ENCODE measurements at places on chromosomes 2 and 18.

DNA sequence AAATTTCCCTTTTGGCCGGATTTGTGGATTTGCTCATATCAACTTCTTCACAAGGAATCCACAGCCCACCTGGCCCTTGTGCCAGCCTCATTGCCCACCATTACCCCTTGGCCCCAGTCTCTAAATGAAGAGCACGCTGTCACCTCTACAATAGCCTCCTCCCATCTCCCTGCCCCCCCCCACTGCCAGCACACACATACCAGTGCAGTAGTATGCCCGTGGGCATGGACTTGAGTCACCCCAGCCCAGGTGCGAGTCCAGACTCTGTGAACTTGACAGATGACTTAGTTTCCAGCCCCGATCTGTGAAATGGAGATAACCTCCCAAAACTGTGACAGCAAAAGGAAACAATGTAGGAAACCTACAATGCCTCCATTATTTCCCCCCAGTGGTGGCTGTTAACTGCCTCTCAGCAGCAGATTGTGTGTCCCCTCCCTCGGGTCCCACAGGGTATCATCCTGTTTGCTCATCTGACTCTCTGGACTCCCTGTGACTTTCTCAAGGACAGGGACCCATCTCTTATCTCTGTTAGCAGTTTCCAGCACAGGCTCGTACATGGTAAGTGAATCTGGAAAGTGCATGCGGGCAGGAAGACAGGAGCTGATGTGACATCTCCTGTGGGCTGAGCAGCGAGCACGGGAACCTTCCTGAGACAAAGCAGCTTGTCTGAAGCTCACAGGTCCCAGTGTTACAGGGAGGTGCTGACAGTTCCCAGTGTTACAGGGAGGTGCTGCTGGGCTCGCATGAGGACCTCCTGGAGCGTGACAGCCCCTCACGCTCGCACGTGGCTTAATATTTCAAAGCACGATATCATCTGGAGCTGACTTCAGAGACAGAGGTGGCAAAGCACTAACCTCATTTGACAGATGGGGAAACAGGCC is 4.2 kb upstream of the TMEM185B start:
- DNase-seq = no peak

DNA sequence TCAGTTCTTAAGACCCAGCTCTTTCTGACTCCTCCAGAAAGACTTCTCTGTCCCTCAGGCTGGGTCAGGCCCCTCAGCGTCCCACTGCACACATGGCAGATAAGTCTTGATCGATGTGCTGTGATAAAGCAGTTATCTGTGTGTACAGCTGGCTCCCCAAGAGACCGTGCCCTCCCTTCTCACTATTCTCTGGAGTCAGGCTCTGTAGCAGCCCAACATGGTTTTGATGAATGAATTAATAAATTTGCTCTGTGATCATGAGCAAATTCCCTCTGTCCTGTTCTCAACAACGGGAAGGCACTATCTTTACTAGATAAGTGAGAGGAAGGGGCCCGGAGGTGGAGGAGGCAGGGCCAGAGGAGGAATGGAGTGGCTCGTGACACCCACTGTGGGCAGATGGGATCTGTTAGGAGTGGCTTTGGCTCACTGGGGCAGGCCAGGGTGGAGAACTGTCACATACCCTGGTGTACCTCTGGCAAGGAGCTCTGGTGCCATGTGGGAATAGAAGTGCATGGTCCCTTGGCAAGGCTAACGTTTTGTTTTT is 48.3 kb downstream of the ZFP36L2 start:
- DNase-seq = no peak

DNA sequence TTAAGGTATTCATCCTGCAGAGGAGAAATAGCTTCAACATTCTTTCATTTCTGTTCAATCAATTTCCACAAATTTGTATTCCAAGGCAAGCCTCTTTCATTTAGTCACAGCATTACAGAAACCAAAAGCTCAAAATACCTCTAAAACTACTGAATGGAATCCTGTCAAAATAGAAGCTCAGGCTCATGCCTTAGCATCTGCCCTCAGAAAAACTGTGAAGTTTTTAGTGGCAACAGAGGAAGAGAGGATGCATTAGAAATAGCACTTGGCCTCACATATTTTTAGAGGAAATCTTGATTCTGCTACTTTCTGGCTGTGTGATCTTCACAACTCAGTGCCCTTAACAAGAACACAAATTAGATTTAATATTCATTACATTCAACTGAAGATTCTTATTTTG is 69.1 kb upstream of the GALNT13 start:
- DNase-seq = no peak

DNA sequence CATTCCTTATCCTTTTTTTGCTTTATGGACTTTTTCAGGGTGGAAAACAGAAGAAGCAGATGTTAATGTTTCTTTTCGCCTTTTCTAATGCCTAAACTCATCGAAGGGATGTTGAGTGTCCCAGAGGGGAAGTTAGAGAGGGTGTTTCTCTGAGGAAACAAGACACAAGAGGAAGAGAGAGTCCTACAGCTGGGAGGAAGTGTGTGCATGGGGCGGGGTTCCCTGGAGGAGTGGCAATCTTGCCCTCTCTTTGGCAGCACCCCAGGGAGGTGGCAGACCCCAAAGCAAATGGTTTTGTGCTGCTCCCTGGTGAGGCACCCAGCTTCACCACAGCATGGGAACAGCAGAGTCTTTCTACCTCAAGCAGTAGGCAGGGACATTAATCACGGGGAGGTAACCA is 377.6 kb downstream of the RND3 start:
- DNase-seq = no peak

DNA sequence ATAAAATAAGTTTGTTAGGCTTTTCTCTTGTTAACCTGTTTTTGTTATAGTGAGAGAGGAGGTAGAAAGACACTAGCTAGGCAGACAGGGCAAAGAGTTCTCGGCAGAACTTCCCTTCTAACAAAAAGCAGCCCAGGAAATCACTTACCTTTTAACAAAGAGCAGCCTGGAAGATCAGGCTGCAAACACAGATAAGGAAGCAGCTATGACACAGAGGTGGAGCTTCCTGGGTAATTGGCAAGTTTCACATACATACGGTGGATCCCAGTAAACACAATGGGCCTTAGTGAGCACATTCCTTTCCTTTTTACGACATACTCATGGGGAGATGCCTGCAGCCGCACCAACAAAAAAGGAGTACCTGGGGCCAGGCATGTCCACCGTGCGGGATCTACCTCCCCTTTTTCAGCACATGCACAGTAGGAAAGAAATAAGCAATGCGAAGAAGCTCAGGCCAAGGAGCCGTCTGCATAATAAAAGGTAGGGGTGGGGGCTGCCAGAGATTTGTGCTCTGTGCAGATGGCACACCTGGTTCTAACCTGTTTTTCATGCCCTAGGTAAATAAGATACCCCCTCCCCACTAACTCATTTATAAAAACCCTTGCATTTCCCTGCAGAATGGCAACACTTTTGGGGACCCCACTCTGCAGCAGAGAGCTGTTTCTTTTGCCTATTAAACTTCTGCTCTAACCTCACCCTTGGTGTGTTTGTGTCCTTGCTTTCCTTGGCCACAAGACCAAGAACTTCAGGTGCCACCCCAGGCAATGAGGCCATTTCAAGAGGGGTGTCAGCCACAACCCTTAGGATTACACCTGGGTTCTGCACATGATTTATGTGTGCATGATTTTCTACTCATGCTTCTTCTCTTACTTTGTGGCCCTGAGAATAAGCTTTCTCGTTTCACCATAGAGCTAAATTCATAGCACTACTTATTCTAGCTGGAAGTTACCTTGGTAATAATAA is 26.5 kb downstream of the MDH1 start:
- no peak for DNase-seq

DNA sequence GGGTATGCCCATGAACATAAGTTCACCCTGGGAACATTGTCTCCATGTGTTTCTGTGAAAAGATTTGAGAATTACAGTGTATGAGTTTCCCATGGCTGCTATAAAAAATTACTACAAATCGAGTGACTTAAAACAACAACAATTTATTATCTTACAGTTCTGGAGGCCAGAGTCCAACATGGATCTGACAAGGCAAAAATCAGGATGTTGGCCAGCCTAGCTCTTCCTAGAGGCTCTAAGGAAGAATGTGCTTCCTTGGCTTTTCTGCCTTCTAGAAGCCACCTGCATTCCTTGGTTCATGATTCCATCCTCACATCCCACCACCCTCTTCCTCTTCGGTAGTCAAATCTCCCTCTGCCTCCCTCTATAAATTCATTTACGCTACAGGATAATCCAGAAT is 38.6 kb downstream of the FAM124B start:
- no peak for DNase-seq

- DNase-seq = no peak
Observed at GRCh38 chr2:109637749-109638570, 23.8 kb downstream of the SOWAHC start.

GRCh38 chr2:151560289-151560688 is 150.6 kb downstream of the RIF1 start:
- no peak for DNase-seq

DNA sequence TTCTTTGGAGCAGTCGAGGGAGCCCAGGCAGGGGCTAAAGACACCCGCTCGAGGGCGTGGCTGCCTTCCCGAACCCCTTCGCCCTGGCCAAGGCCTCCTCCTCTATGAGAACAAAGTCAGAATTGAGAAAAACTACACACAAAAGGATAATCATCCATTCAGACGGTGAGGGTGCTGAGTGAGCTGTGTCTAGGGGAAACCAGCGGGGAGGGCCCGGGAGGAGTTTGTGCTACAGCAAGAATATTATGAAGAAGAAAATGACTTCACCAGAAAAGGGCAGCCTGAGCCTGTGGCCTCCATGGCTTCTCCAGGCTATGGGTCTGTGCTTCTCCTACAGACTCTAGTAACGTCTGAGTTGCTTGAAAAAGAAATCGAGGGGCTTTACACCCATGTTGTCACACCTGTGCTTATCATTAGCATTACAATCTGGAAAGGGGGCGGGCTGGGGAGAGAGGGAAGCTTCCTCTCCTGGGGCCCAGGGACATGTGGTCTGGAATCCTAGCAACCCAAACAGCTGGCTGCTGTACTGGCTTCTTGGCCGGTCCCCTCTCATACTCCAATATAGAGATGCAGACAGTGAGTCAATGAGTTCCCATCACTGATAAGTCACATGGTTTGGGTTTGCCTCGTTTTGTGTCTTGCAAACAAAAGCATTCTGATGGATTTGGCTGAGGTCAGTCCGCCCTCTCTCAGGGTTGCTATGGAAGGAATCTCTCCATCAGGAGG is 52.0 kb upstream of the ARL4C start:
- DNase-seq = no peak

DNA sequence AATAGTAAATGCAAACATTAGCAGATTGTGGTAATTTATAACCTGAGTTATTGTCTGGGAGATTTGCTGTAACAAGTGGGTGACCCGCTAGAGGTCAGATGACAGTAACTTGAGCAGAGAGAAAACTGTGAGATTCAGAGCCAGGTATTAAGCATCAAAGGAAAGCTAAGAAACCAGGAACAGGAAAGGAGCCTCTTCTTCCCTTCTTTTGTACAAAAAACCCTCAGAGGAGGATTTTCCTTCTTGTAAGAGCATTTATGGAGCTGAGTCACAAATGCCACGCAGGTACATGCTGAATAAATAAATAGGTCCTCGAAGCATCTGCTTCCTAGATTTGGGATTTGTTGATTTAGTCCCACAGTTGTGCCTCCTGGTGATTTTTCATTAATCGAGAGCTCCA is 146.5 kb downstream of the SH3BP4 start:
- DNase-seq = no peak

DNA sequence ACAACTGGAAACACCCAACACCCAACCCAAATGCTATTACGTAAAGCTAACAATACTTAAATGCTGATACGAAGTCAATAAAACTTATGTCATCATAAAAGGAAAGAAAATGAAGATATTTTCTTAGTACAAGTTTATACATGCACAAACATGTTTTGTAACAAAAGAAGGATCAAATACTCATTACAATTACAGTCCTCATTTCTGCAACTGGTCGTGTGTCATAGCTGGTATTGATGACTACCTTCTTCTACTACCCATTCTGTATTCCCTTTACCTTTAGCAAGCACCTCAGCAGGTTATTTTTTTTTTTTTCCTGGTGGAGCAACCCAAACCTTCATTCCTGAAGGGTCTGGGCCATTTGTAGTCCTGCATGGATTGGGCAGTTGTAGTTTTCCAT is 1298.5 kb downstream of the SUCLG1 start:
- no peak for DNase-seq
